ENCODE measurements at places on chromosomes 7 and 10.

- no peak for DNase-seq
Observed at GRCh38 chr10:17101257-17101909, 28.2 kb downstream of the CUBN start.

DNA sequence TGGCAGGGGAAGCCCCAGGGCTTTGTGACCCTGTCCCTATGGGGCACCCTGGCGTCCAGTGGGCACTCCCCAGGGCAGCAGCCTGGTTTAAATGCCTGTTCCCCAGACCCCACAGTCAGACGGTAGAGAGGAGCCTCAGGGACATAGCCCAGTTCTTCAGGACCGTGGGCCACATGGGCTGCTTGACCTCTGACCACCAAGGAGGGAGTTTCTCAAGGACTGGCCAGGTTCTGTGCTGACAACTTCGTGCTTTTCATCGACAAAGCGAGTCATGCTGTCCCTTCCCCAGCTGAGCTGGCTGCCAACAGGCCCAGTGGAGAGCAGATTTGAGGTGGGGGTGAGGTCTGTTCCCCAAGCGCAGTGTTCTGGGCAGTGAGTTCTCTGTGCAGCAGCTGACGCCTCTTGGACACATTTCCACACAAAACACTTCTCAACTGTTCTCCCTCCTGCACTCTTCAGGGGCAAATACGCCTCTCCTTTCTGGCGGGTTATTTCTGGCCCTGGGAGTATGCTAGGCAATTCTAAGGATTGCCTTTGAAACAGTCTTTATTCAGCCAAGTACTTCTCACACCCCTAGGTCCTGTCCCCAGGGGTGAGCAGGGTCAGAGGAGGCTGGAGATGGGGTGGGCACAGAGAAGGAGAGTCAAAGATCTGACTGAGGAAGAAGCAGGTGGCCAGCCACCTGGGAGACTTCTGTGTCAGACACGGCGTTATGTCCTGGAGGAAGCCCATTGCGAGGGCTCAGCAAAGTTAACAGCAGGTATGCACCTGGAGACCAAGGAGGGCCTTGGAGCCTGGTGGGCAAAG lies 57.3 kb upstream of the CAMK2B start:
- DNase-seq = no peak

- DNase-seq = no peak
Observed at GRCh38 chr10:68074031-68074774, 880 bp downstream of the HERC4 start.

GRCh38 chr10:81496626-81497025 lies 378.4 kb upstream of the NRG3 start:
- DNase-seq = no peak

DNA sequence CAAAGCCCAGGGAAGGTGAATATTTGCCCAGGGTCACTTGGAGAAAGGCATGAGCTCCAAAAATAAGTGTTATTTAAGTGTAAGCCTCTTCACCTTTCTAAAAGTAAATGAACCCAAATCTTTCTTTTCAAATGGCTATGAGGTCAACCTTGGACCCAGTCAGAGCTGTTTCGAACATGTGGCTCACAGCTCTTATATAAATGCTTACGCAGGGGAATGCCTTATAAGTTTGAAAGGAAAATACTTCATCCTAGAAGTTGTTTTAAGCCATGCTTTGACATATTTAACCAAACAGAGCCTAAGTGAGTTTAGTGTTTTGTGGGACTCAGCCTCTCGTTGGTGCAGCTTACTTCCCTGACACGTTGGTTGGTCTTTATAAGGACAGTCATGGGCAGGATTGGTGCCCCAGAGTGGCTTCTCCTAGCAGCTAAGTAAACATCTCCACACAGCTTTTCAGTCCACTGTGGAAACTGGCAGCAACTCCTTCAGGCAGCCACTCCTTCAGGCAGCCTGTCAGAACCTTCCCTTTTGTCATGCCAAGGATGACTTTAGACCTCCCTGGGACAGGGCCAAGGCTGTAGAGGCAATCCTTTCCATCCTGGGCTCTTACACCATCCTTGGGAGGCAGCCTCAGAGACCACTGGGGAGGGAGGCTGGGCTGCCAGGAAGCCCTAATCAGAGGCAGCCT lies 43.6 kb downstream of the MINDY4 start:
- DNase-seq = no peak

GRCh38 chr7:134963036-134963435 lies 23.3 kb upstream of the AGBL3 start:
- no peak for DNase-seq

GRCh38 chr7:66355756-66356155 lies 150.6 kb downstream of the TPST1 start:
- DNase-seq = no peak

GRCh38 chr7:140896996-140897395 lies 27.7 kb downstream of the BRAF start:
- DNase-seq = no peak

- DNase-seq = no peak
Observed at GRCh38 chr7:133301444-133301843, 48.6 kb downstream of the EXOC4 start.

GRCh38 chr7:134415700-134416099 lies 43.2 kb downstream of the AKR1B1 start:
- no peak for DNase-seq

DNA sequence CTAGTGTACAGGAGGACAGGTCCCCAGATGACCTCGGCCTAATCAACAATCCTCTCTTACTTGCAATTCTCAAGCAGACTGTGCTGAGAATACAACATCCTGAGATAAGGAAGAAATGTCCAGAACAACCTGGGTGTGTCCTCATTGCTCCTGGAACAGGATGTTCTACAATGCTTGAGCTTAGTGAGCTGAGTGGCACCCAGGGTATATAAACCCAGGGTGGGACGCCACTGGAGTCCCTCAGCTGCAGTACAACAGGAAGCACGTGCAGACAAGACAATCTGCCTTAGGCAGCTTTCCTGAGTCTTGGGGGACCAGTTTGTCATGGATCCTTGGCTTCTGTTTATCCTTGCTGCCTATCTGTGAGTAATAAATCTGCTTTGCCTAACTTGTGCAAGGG lies 27.7 kb upstream of the SLC25A13 start:
- no peak for DNase-seq

DNA sequence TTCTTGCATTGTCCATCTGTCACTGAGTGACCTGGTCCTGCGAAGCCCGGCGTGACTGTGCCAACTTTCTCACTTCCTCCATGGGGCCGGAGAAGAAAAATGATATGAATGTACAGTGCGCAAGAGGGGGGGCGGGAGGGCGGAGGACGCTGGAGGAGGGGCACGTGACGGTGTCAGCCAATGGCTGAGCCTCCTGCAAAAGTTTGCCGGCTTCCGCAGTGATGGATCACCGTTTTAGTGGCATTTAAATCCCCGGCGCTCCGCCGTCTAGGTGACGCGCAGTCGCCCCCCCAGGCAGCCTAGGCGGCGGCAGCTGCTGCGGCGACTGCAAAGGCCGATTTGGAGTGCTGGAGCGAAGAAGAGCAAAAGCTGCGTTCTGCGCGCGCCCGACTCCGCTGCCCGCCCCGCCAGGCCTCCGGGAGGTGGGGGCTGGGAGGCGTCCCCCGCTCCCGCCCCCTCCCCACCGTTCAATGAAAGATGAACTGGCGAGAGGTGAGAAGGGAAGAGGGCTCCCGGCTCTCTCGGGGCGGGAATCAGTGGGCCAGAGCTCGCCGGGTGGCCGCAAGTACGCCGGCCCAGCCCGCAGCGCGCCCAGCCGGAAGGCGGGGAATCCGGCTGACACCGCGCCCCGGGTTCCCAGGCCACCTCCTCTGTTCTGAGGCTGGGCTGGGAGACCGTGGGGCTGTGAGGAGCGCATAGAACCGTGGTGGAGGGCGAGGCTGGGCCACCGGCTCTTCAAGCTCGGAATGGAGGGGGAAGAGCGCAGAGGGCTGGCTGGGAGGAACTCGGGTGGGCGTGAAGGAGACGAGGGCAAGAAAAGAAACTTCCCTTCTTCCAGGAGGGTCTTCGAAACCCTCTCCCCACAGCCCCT lies at the start of gene HOXA1:
HOXA1 (minus strand) TSS at position 104 of the 871 bp plus-strand sequence; CDS start at position 16, 88 bp downstream.
- peak; percentile 81 for DNase-seq

DNA sequence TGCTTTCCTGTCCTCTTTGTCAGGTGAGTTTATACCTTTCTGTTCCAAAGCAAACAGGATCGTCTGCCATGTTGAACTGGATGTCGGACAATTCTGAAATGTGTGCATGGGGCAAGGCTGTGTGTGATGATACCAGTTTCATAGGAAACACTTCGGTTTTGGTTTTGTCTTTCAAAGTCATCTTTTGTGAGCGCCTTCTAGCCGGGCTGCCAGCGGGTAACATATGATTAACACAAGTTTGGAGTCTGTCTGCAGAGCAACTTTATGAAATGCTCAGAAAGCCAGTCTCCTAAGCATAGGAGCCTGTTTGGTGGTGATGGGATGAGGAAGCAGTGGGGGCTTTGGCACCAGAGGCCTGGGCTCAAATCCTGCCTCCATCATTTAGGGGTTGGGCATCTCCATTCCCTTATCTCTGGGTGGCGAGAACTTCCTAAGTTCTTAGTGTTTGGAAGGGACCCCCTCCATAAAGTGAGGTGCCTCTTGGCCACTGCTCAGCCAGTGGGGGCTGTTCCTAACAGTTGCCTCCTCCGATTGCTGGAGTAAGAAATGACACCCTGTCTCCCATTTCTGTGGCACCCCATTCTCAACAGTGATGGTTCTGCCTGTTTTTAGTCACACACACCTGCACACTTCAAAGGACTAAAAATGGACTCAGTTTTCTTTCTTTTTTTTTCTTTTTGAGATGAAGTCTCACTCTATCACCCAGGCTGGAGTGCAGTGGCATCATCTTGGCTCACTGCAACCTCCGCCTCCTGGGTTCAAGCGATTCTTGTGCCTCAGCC lies 36.8 kb downstream of the CUX1 start:
- no peak for DNase-seq

- DNase-seq = peak; percentile 16
Observed at GRCh38 chr7:21944616-21945453, 864 bp downstream of the CDCA7L start.

- DNase-seq = no peak
Observed at GRCh38 chr10:113322843-113323242, 230.0 kb upstream of the HABP2 start.

DNA sequence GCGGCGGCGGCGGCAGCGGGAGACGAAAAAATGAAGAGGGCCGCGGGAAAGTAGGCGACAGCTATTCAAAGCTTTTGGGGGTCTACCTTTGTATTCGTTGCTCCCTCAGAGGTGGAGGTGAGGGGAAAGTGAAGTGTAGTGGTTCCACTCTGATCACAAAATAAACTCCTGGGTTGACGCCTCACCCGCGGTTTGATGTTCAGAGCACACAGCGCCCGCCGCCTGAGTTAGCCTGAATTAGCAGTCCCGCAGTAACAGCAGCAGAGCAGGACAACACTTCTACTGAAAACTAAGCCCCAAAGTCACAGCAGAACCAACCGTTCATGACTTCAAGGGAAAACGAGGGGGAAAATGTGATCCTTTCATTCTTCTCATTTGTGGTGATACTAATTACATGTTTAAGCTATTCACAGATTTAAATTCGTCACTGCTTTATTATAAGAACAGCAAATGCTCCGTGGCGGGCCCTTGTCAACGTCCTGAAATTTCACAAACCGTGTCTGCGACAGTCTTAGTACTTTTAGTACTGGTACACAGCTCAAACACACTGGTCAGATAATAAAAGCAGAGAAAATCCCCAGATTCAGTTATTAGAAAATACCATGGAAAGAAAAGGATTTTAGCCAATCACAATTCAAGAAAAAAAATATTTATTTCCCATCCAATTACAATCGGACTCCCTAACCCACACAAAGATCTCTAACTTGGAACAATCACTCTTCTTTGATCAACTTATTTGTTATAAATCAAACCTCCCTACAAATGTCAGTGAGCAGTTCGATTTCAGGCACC lies 563 bp upstream of the JMJD1C start:
- DNase-seq = peak; percentile 41

- no peak for DNase-seq
Observed at GRCh38 chr7:151754142-151754590, 122.7 kb downstream of the PRKAG2 start.

GRCh38 chr10:92789067-92789466 lies 59.3 kb upstream of the EXOC6 start:
- no peak for DNase-seq

DNA sequence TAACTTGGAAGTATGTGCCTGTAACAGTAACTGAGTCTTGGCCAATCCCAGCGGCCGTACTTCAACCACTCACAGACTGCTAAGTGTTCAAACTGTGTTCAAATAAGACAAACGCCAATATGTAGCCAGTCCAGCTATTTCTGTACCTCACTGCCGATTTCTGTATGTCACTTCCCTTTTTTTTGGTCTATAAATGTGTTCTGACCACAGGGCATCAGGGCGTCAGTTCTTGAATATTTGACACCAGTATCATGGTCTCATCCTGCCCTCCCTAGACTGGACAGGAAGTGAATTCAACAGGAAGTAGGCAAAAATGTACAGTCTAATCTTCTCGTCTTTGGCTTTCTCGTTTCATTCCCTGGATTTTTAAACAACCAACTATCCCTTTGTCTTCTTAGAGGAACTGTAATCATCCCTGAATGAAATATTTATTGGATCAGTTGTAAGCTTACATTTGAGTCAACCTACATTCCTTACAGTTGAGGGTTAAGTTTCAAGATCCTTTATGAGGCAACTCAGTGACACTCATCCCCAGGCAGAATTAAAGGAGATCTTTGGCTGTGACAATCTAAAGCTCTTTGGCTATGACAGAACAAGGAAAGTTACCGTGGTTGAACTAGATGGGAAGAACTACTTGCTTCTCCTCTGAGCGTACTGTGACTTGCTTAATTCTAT lies 232.7 kb downstream of the NSUN6 start:
- DNase-seq = no peak

DNA sequence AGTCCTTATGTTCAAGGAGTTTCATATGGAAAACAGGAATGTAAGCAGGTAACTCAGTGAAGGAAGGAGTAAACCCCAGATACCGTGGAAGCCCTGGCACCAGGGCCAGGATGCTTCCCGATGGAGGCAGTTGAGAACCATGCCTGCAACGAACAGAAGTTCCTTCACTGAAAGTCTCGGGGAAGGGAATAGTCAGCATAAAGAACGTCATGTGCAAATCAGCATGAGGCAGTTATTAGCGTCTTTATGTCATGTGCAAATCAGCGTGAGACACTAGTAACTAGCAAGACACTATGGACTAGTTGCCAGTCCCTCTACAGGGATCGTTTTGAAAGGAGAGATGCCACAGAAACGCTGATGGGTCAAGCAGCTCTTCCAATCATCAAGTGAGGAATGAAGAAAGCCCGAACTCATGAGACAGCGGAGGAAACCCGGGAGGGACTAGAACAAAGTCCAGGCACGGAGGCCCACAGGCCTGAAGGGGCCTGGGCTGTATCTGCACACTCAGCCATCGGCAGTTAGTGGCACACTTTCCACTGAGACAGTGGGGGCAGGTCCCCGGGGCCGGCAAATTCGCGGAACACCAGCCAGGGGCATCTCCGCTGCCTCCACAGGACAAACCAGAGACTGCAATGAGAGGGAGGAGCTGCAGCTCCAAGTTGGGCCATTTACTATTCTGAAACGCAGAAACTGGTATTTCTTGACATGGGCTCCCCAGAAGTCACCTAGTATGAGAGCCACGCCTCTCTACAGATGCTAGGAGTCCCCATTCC lies 109.6 kb downstream of the SFMBT2 start:
- DNase-seq = no peak

GRCh38 chr7:6258440-6259182 lies 13.8 kb downstream of the CYTH3 start:
- DNase-seq = no peak

- DNase-seq = no peak
Observed at GRCh38 chr7:14899030-14899429, 3.5 kb downstream of the DGKB start.
